ENCODE measurements at places on chromosomes 16 and 17. TPM values are rescaled to one million over a fixed set of nuclear protein-coding genes. Genes with fewer than 3 reads are reported as not detected.

GRCh38 chr17:73952082-73952479 is 251.4 kb upstream of the RPL38 start:
- DNase-seq: no peak

DNA sequence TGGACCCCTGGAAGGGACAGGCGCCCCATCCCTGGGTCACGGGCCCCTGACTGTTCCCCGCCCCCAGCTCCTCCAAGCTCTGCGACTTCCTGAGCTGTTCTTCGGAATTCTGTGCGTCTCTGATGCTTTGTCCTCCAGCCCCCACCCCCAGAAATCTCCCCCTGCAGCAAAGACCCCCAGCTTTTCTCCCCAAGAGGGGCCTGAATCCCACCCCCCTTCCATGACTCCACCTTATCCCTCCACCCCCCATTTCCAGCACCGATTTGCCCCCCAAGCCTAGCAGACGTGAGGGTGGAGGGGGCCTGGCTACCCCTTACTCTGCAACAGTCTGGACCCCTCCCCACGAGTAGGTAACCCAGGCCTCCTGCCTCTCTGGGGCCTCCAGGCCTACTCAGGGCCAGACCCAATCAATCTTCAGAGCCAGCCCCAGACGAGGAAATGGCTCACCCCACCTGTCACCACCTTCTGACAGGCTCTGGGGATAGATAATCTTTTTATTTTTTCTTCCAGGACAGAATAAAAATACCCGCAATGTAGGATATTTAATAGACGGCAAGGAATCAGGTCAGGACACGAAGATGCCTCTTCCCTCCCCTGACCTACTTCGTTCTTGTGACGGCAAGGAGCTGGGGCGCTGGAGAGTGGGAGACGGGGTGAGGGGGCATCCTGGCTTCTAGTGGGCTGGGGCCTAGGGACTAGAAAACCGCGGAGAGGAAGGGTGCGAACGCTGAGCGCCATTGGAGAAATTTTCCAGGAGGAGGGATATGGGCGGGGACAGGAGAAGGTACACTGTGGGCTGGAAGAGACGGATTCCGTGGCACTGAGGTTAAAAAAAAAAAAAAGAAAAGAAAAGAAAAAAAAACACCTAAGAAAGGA is 744 bp upstream of the PLXDC1 start:
- no peak for DNase-seq

DNA sequence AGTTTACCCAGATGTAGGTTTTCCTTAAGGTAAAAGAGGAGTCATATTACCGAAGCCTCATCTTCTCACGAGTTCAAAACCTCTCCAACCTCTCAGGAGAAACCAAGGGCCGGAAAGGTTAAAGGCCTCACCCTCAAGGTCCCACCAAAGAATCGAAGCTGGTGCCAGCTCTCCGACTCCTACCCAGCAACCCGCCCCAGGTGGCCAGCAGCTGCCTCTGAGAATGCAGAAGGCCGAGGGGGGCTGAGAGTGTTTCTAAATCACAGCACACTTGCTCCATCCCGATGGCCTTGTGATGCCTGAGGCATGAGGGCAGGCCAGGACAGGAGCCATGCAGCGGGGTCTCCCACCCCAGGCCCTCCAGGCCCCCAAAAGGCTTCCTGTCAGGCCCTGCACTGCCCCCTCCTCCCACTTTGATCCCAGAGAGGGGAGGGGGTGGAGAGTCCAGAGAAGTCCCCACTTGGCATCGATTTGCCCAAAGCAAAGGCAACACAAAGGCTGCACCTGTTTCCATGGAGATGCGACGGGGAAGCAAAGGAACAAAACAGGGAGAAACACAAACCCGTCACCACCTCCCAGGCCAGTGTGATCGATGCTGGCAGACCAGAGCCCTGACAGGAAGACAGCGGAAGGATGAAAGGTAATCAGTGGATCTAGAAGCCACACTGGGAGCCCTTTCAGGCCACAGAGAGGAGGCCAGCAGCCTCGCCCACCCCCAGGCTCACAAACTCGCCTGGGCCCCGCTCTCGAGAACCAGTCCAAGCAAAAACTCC is 39.0 kb downstream of the CUEDC1 start:
- no peak for DNase-seq

GRCh38 chr16:82761236-82761635 is 134.5 kb downstream of the CDH13 start:
- DNase-seq: peak; percentile 28

GRCh38 chr16:60651346-60651745 is 1384.9 kb downstream of the CDH8 start:
- DNase-seq: no peak

DNA sequence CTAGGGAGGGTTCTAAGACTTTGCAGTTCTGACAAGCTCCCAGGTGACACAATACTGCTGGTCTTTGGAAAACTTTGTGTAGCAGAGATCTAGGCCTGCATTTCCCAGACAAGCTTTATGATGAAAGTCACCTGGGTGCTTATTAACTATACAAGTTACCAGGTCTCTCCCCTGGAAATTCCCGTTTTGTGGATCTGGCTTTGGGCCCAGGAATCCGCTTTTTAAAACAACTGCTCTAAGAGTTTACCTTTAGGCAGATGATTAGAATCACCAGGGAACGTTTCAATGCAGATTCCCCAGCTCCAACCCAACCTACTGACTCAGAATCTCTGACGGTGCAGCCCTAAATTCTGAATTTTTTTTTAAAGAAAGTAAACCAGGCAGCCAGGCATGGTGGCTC is 36.3 kb downstream of the MYH3 start:
- no peak for DNase-seq

- peak; percentile 44 for DNase-seq
These were observed 2.2 kb upstream of the KRT19 start for GRCh38 chr17:41530062-41531048.

GRCh38 chr17:81095383-81095762 is 60.4 kb downstream of the BAIAP2 start:
- no peak for DNase-seq

GRCh38 chr17:49882434-49882833 is 34.6 kb upstream of the TAC4 start:
- DNase-seq: no peak

DNA sequence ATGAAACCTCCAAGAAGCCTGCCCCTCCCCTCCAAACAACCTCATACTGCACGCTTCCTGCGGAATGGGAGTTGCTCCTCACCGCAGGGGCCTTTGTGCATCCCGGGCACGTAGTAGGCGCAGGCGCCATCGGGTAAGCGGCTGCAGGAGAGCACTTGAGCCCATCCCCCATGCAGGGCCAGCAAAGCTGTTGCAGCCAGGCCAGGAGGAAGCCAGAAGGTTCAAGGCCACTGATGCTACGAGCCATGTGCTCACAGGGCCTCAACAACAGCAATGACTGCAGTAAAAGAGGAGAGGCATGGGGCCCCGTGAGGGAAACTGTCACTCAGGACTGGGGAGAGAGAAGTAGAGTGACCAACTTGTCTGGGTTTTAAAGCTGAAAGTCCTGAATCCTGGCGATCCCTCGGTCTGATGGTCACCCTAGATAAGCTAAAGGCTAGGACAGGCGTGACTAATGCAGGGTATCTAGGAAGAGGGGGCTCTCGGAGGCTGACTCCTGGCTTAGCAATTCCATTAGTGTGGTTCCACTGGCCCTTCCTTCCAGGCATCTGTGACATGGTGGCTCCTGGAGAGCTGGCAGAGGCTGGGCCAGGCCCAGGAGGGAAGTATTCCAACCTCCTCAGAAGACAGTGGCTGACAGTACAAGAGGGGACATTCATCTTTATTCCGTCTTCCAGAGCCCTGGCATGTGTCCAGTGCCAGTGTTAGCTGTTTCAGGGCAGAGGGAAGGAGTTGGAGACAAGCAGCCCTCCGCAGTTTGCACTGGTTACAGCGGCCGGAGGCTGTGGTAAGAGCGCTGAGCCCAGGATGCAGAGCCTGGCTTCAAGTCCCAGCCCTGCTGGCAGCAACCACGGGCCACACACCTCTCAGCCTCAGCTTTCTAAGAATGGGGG is 20.8 kb downstream of the GOSR2 start:
- DNase-seq: no peak

The FBXL20 gene
- total RNA-seq: 29.6 TPM

The SPNS3 gene
- not detected for total RNA-seq

The PROCA1 gene
- total RNA-seq: 1.9 TPM

The CRHR1 gene
- not detected for total RNA-seq
